ENCODE measurements at places on chromosomes 1 and 21.
A peak's percentile ranks its signal among the peaks of the same experiment; 100 is the strongest.

DNA sequence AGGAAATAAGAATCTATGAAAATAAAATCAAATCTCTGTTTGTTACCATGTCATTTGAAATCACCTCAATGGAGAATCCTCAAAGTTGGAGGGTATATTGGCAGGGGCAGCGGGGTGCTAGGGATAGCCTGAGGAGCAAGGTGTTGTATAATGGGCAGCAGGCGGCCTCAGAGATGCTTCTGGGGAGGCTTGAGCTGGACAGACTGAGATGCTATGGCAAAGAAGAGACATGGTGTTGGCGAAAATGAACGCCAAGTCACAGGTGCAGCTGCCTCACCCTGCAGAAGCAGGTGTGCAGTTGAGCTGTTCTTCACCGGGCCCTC, 3.1 kb upstream of the SLC1A7 start:
- no peak for DNase-seq

DNA sequence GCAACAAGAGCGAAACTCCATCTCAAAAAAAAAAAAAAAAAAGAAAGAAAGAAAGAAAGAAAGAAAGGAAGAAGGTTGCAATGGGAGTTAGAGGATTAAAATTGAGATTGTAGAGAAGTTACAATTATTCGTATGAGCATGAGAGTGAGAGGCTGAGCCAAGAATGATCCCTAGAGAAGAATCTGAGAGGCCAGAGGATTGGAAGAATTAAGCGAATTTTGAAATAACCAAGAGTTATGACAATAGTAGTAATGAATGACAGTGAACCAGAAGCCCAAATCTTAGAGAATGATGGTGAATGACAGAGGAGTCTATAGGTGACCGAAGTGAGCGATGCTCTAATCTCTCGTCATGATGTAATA, 369 bp upstream of the ZYG11B start:
- no peak for DNase-seq

DNA sequence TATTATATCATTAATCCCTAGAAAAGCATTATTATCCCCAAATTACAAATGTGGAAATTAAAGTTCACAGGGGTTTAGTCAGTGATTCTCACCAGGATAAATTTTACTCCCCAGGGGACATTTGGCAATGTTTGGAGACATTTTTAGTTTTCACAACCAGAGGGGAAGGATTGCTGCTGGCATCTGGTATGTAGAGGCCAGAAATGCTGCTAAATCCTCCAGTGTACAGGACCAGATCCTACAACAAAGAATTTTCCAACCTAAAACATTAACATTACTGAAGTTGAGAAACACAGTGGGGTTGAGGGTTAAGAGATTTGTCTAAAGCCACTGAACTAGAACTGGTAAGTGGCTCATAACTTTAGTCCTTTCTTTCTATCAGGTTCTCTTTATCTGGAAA, 162.0 kb upstream of the SYT6 start:
- DNase-seq: no peak

- DNase-seq: no peak
Observed at GRCh38 chr1:171702598-171702997, 39.3 kb downstream of the VAMP4 start.

GRCh38 chr21:43298546-43299440, 128.1 kb downstream of the SIK1 start:
- no peak for DNase-seq

GRCh38 chr1:119253366-119253765, 112.9 kb upstream of the WARS2 start:
- DNase-seq: no peak

DNA sequence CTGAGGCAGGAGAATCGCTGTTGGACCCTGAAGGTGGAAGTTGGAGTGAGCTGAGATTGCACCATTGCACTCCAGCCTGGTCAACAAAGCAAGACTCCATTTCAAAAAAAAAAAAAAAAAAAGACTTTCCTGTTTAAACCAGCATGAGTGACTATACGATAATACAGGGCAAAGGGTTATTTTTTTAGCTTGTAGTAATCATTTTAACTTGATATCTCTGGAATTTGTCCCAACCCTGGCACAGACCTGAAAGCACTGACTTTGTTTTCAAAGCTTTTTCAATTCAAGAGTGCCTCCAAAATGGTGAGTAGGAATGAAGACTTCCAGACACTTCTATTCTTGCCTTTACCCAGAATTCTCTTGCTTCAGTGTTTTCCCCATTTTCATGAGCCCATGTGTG, 4.4 kb upstream of the TMCO2 start:
- no peak for DNase-seq

- peak; percentile 57 for DNase-seq
Observed at GRCh38 chr1:161071886-161072371, 2.2 kb upstream of the ARHGAP30 start.

- DNase-seq: no peak
Observed at GRCh38 chr1:112938210-112938609, 17.8 kb downstream of the SLC16A1 start.

- no peak for DNase-seq
Observed at GRCh38 chr1:232306269-232306961, 323.5 kb downstream of the SIPA1L2 start.

- DNase-seq: no peak
Observed at GRCh38 chr1:180571060-180571831, 12.5 kb downstream of the OVAAL start.

DNA sequence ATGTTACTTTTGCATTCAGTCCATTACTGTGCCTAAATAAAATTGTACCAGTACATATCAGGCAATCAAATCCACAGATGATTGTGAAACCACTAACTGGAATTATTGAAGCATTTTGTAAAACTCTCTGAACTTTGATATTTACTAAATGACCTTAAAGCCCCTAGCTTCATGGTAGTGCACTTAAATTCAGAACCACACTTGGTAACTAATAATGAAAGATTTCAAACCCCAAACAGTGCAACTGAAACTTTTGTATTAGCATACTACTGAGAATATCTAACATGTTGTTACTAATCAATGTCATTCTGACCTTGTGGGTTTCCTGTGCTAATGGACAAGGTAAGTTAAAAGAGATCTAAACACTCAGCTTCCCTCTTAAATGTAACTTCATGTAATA, at the start of gene CFHR3:
Gene CFHR3, plus strand, starts transcription at position 238 of the 400 bp plus-strand sequence. Its CDS starts 47 bp downstream, at position 285.
- DNase-seq: no peak

GRCh38 chr1:196660272-196660671, 8.4 kb downstream of the CFH start:
- no peak for DNase-seq

GRCh38 chr1:26959722-26960624, at the start of gene KDF1:
Gene KDF1 (minus strand): TSS chr1:26960468. CDS start chr1:26952380, 8,088 bp downstream.
- peak; percentile 39 for DNase-seq

DNA sequence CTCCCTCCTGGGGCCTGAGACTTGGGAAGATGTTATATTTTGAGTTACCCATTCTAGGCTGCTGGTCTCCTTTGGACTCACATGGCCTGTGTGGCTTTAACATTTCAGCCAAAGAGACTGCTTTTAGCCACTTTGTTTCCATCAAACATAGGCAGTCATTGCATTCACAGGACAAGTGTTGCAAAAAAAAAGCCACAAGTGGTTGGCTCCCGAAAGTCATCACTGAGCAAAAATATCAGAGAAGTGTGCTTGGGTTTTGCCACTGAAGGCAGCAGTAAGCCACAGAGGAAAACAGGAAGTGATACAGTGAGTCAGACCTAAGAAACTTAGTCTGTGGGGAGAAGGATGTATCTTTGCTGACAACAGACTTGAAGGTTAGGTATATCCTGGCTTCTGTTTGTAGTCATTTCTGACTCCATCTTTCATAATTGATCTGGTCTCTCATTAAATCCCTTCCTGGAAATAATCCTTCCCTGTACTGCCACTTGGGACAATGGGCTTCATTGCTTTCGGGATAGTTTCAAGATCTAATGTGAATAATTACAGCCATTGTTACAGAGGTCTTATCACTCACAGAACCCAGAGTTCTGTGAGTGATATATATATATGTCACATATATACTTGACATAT, 80.9 kb downstream of the COLGALT2 start:
- peak; percentile 22 for DNase-seq

DNA sequence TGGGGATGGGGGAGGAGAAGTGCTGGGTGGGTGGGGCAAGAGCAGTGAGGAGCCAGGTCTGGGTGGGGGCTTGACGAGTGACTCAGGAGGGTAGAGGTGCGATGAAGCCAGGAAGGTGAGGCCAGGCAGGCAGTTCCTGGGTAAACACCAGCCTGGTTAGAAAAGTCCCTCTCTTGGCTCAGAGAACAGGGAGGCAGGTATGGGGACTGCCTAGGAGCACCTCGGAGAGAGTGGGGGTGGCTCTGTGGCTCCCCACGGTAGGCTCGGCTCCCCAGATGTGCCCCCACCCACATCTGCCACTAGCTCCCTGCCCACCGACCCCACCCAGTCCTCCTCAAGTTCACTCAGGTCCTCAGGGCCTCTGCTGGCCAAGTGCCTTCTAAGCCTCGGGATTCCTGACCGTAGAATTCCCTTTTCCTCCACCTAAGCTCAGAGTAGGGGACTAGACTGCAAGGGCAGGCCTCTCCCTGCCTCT, 1.2 kb downstream of the HSPG2 start:
- DNase-seq: no peak

- no peak for DNase-seq
Observed at GRCh38 chr1:151197863-151198253, 494 bp upstream of the PIP5K1A start.

GRCh38 chr1:89657886-89658285, 25.0 kb downstream of the LRRC8C start:
- DNase-seq: no peak

- DNase-seq: no peak
Observed at GRCh38 chr1:190328361-190328760, 149.3 kb downstream of the BRINP3 start.

- no peak for DNase-seq
Observed at GRCh38 chr1:241212628-241213027, 144.4 kb downstream of the RGS7 start.

DNA sequence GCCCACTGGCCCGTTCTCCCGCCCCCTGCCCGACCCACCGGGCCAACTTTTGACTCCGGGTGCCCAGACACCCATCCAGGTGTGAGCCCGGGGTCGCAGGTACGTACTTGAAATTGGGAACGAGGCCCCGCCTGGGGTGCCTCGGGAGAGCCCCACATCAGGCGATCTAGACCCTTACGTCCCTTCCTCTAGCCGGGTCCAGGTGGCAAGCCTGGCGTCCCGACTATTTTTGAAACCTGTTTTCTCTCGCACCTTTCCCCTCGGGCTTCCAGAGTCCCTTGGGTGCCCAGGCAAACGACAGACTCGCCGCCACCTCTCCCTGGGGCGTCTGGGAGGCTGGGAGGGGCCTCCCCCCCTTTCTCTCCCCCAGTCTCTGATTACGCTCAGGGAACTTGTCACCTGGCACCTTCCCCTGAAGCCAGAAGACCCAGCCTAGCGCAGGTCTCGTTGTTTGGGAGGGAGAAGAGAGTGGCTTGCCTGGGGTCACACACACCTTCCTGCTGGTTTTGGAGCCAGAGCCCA, 898 bp downstream of the LDLRAP1 start:
- no peak for DNase-seq

DNA sequence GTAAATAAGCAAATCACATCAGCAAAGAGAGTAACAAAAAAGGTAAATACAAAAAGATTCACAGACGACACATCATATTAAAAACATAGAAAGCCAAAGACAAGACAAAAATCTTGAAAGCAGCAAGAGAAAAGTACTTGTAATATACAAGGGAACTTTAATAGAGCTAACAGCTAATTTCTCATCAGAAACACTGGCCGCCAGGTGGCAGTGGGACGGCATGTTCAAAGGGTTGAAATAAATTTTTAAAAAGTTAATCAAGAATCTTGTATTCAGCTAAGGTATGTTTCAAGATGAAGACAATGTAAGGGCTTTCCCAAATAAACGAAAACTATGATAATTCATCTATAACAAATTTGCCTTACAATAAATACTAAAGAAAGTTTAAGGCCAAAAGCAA, 358.1 kb downstream of the LRRIQ3 start:
- peak; percentile 7 for DNase-seq

- DNase-seq: no peak
Observed at GRCh38 chr1:3462356-3463012, 8.0 kb downstream of the ARHGEF16 start.

GRCh38 chr1:112325504-112325903, 70.5 kb upstream of the CTTNBP2NL start:
- no peak for DNase-seq

- no peak for DNase-seq
Observed at GRCh38 chr1:215606564-215607168, 39.6 kb downstream of the KCTD3 start.

DNA sequence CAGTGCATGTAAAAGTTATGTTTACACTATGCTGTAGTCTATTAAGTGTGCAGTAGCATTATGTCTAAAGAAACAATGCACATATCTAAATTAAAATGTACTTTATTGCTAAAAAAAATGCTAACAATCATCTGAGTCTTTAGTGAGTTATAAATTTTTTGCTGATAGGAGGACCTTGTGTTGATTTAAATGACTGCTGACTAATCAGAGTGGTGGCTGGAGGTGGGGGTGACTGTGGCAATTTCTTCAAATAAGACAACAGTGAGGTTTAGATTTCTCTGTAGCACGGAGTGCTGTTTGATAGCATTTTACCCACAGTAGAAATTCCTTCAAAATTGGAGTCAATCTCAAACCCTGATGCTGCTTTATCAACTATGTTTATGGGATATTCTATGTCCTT, 37.0 kb downstream of the HS2ST1 start:
- DNase-seq: no peak

GRCh38 chr1:59429656-59430055, 132.8 kb downstream of the FGGY start:
- no peak for DNase-seq

GRCh38 chr21:38875694-38876492, 70.2 kb downstream of the ETS2 start:
- no peak for DNase-seq

GRCh38 chr1:228810878-228811711, 75.8 kb downstream of the RHOU start:
- no peak for DNase-seq

DNA sequence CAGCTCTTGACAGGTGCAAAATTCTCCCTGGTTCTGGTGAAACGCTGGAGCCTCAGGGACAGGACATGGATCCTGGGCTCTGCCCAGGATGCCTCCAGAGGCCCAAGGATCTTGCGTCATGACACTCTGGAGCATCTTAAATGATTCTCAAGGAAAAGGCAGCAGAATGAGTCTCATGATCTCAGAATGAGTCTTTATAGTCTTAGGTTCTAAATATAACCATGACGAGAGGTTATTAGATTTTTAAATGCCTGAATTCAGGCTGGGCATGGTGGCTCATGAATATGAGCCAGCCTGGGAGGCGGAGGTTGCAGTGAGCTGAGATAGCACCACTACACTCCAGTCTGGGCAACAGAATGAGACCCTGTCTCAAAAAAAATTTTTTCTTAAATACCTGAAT, 55.5 kb downstream of the ECE1 start:
- no peak for DNase-seq

GRCh38 chr1:209633335-209633997, 18.8 kb downstream of the LAMB3 start:
- no peak for DNase-seq

- no peak for DNase-seq
Observed at GRCh38 chr1:223714849-223715603, 2.7 kb downstream of the CAPN2 start.

DNA sequence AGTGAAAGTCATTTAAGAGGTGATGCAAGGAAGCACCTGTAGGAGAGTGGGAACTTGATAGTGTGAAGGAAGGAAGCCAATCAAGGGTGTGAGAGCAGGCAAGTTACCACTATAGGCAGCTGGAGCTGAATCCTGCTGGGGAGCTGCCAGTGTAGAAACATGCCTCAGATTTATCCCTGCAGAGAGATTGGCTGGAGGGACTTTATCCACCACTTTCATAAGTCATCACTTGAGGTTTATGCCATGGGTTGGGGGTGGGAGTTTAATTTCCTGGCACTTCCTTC, 443.6 kb downstream of the PLPP3 start:
- no peak for DNase-seq

Data from stimulated activated CD4-positive, alpha-beta T cell treated with anti-CD3 and anti-CD28 coated beads, Interleukin-2, amount 100 ng/mL, for 24 hours (primary cell).